Right kidney (tissue), 9 donors: ENCODE measurements at places on chromosomes 2 and 18.

DNA sequence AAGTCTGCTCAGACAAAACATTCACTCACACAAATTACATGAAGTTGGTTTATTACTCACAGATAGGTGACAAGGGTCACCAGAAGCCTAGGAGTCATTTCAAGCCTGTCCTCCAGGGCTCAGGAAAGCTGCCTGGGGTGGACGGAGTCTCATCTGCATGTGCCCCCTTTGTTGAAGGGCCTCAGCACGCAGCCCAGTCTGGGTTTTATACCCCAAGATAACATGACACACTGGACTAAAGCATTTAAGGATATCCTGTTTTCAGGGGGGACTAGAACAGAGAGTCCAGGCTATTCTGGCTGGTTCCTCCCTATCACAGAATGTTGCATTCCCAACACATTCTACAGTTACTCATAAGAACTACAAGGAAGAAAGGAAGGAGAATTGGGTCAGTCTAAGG lies 164.7 kb downstream of the MREG start:
- DNase-seq, result no peak

DNA sequence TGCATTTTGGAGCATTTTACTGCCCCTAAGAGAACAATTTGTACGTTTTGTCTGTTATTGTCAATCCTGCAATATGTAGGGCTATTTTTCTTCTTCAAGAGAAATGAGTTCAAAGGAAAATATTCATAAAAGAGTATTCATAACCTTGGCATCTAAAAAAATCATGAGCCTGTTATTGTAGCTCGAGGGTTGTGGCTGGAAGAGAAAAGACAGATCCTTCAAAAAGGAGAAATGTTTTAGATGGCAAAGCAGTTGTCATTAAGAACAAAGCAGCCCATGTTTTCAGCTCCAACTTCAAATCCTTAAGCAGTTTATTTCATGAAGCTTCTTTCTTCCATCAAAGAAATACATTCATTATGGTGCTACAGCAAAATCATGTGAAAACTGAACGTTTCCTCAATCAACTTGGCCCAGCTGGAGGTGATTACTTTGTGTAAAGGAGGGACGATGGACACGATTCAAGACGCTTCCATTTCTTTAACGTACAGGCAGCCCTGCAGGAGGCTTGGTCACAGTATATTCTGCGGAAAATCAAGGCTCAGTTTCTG lies 31.4 kb downstream of the QPCT start:
- DNase-seq, result no peak

DNA sequence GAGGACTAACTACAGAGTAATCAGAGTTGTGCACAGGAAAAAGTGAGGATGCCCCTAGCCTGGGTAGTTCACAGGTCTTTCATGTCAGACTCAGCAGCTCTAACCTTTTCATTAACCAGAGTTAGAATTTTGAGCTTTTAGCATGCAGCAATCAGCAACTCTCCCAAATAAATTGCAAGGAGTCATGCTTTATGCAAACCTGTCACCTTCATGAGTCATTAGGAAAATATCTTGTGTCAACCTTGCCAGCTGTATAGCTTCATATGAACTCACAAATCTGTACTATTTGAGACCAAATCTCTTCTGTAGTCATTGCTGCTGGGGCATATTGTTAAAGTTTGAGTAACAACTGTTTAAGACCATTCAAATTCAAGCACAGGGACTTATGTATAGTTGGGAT lies 382.3 kb upstream of the NT5C1B start:
- no peak for DNase-seq

DNA sequence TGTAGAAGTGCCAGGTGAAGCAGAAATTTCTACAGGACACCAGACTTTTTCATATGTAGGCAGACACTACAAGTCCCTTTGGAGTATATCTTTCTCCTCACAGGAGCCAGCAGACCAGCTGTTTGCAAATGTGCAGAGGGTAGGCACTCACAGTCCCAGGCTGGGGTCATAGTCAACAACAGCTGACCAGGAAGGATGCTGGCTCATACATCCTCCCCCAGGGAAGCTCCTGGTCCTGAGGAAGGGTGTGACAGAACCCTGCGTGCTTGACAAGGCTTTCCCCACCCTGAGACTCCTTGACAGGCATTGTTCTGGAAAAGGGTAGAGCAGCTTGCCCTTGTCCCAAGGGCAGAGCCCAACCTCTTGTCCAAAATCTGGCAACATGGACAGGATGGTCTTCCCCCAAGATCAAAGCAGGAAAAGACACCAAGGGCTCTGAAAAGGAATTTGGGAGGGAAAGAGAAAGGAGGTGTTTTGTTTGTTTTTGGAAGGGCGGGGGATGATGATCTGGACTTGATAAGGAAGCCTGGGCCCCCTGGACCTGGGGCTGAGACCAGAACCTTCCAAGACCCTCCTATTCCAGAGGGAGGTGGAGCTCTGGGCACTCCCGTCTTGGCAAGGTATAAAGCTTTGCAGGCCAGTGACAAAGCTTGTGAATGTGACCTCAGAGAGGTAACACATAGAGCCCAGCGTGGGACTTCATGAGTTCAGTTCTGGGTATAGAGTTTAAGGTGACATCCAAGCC lies 87.1 kb downstream of the GFPT1 start:
- DNase-seq, result no peak
